ENCODE measurements at places on chromosomes 4 and X.

GRCh38 chrX:56782352-56782751 lies 53.3 kb downstream of the NBDY start:
- DNase-seq: no peak

- no peak for DNase-seq
Observed at GRCh38 chr4:80074069-80074468, 1.0 kb upstream of the ANTXR2 start.

DNA sequence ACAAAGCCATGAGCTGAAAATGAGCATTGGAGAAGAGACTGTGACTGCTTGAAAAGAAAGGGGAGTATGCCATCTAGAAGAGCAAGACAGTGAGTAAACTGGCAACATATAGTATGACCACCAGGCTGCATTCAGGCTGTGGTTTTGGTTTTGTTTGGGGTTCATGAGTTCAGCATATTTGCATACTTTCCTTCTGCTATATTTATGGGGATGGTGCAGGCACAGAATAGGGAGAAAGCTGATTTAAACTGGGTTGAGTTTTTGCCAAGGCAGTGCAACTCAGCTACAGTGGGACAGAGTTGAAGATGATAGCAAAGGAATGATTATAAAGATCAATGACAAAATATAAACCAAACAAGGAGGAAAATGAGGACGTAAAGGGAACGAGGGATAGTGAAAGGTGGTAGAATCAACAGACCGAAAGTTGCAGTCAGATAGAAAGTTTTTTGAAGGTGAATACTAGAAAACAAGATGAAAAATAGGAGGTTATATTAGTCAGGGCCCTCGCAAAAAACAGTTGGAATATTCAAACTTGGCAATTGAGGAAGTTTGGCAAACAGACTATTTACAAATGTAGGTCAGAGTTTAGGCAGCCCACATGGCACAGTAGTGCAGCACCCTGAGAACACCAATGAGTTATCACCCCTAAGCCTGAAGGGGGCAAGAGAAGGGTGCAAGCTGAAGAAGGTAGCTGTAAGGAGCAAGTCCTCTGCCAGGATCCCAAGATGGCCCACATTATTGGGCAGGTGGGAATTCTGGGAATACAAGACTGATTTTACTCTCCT lies 114.8 kb upstream of the MAP9 start:
- DNase-seq: no peak

DNA sequence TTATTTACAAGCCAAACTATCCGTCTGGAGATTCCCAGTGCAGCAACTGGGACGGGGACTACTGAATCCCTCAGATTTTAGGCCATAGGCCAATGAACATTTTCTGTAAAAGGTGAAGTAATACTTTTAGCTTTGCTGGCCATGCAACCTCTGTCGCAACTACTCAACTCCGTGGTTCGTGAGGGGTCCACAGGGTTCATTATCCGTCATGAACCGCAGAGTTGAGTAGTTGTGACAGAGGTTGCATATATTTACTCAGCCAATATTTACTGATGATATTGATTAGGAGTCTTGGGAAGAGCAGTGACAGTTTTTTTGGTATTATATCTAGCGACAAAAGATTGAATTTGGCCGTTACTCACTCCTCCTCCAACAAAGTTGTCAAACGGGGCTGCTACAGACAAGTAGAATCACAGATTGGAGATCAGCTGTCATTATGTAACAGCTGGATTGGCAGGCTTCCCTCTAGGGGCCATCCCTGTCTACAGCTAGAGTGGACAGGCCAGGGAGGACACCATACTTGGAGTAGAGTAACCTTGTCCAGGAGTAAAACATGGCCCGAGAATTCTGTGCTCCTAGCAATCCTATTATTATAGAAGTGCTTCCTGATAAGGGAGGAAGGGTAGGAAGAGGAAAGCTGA lies 37.2 kb upstream of the CD38 start:
- no peak for DNase-seq

DNA sequence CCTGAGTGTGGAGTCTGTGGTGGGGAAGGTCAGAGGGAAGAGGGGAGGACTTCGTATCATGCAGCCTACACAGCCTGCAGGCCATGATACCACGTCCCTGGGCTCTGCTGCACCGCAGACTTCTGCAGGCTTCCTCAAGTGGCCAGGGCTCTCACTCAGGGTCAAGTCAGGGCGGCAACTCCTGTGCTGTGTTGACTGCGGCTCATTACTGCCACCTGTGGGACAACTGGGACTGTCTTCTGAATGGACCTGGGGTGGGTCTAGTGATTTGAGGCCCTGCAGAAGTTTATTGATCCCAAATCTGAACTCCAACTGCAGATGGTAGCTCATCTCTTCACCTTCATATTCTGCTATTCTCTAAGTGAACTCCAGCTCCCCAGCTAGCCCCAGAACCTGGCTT lies 167.1 kb downstream of the NSUN7 start:
- peak; percentile 55 for DNase-seq

DNA sequence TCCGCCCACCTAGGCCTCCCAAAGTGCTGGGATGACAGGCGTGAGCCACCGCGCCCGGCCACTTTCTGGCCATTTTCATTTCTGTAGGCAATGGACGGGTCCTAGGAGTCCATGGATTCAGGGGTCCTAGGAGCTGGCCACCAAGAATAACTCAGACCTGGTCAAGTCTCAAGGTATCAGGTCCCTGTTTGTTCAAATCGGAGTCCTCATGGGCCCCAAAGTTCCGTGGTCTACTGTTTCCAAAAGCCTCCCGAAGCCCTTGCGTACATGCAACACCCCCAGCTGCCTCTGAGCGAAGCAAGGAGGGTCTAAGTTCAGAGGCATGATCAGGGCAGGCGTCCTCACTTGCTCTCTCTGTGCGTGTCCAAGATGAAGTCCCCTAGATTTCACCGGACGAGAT lies 30.1 kb downstream of the P2RY8 start:
- no peak for DNase-seq

- no peak for DNase-seq
Observed at GRCh38 chr4:58602731-58603359, 1492.7 kb upstream of the IGFBP7 start.

GRCh38 chr4:141541851-141542250 lies 94.5 kb upstream of the IL15 start:
- DNase-seq: no peak

GRCh38 chrX:133307094-133307493 lies 88.9 kb upstream of the TFDP3 start:
- DNase-seq: no peak

- no peak for DNase-seq
Observed at GRCh38 chr4:176308441-176308840, 11.3 kb upstream of the SPCS3 start.

GRCh38 chr4:73620115-73620792 lies at the start of gene RASSF6:
RASSF6 (minus strand) TSS chr4:73620436; CDS start chr4:73611795, 8,641 bp downstream.
- DNase-seq: no peak
